ENCODE measurements at places on chromosomes 13 and 19. TPM values are rescaled to one million over a fixed set of nuclear protein-coding genes. Genes with fewer than 3 reads are reported as not detected.

RASGRP4 gene
- total RNA-seq: 19.3 TPM

CEACAM20 gene
- not detected for total RNA-seq

KIR2DL1 gene
- total RNA-seq: 1.2 TPM

POLR1G gene
- total RNA-seq: 0.10 TPM

CEACAM5 gene
- not detected for total RNA-seq

YIF1B gene
- 27.4 TPM for total RNA-seq

DACT3 gene
- 0.63 TPM for total RNA-seq

PRODH2 gene
- not detected for total RNA-seq

ZNF543 gene
- 5.6 TPM for total RNA-seq

MAB21L1 gene
- total RNA-seq: not detected

LRRC4B gene
- total RNA-seq: not detected

C19orf67 gene
- total RNA-seq: not detected

ZNF580 gene
- 14.4 TPM for total RNA-seq

GNG7 gene
- total RNA-seq: 2.0 TPM

LGALS14 gene
- total RNA-seq: 0.31 TPM

CGB3 gene
- total RNA-seq: not detected

TRPM4 gene
- 1.5 TPM for total RNA-seq

HIPK4 gene
- total RNA-seq: 0.10 TPM

APOC4 gene
- not detected for total RNA-seq

ZNF8 gene
- total RNA-seq: 13.4 TPM

TBXA2R gene
- 1.8 TPM for total RNA-seq

SCN1B gene
- total RNA-seq: 0.73 TPM

AKT2 gene
- total RNA-seq: 109 TPM

GJB6 gene
- 0.94 TPM for total RNA-seq

IL12RB1 gene
- total RNA-seq: 26.9 TPM

SYNE4 gene
- total RNA-seq: 0.10 TPM

URAD gene
- not detected for total RNA-seq

B3GLCT gene
- 6.1 TPM for total RNA-seq

CEACAM7 gene
- total RNA-seq: not detected

LSR gene
- total RNA-seq: 13.1 TPM

RNASEH2B gene
- total RNA-seq: 139 TPM

TMC4 gene
- 0.31 TPM for total RNA-seq

OSCAR gene
- 8.7 TPM for total RNA-seq

DPF1 gene
- total RNA-seq: not detected

GDF15 gene
- total RNA-seq: not detected

LYPD3 gene
- 3.5 TPM for total RNA-seq

SSC5D gene
- 0.10 TPM for total RNA-seq

KLHL1 gene
- not detected for total RNA-seq

ZSCAN5B gene
- total RNA-seq: not detected

THSD8 gene
- total RNA-seq: not detected

ZNF570 gene
- total RNA-seq: 13.5 TPM

SHANK1 gene
- total RNA-seq: 0.21 TPM

DIRAS1 gene
- total RNA-seq: 1.2 TPM

TEAD2 gene
- 0.10 TPM for total RNA-seq

SULT2B1 gene
- total RNA-seq: not detected

RNF17 gene
- not detected for total RNA-seq

TMPRSS9 gene
- total RNA-seq: 0.10 TPM

PINLYP gene
- 0.63 TPM for total RNA-seq

SEMA6B gene
- 6.0 TPM for total RNA-seq

SIGLECL1 gene
- total RNA-seq: not detected

ATP4A gene
- total RNA-seq: not detected
